ENCODE measurements at places on chromosomes 7 and 10. TPM values are rescaled to one million over a fixed set of nuclear protein-coding genes. Genes with fewer than 3 reads are reported as not detected.

GRCh38 chr7:98265841-98266271 lies 13.8 kb upstream of the TECPR1 start:
- DNase-seq: no peak

DNA sequence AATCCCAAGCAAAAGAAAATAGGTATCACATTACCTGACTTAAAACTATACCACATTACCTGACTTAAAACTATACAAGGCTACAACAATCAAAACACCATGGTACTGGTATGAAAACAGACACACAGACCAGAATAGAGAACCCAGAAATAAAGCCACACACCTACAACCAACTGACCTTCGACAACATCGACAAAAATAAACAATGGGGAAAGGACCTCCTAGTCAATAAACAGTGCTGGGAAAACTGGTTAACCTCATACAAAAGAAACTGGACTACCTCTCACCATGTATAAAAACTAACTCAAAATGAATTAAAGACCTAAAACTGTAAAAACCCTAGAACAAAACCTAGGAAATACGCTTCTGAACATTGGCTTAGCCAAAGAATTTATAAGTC lies 22.5 kb downstream of the SNX13 start:
- no peak for DNase-seq

- no peak for DNase-seq
These were observed 54.4 kb downstream of the ZRANB1 start for GRCh38 chr10:124996127-124996853.

- DNase-seq: peak; percentile 3
These were observed 23.4 kb upstream of the VAX1 start for GRCh38 chr10:117161386-117162033.

DNA sequence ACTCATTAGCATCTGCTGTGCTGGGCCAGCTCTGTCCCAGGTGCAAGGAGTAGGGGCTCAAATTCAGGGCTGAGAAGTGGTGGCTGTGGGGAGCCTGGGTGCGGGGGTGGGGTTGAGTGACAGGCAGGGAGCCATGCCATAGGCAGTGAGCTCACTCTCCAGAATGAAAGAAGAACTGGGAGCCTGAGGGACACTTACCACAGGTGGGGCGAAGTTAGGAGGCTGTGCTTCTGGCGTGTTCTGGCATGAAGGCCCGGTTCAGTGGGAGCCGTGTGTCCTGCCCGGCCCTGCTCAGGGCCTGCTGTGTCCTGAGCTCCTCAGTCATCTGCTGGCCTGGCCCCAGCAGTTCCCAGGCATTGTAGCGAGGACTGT lies 62.5 kb downstream of the MKI67 start:
- no peak for DNase-seq

DNA sequence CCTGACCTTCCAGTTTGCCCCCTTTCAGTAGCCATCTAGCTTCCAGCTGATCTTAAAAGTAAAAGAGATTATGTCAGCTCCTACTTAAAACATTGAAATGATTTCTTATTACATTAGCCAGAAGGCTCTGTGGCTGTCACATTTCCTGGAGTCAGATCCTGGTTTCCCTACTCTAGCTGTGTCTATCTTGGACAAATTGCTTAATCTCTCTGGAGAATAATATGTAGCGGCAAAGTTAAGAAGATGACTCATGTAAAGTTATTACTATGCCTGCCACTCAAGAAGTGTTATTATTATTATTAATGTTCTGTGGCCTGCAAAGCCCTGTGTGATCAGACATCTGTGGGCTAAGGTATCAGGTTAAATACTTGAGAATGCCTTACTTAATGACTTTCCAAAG lies 107.2 kb downstream of the RUNDC3B start:
- DNase-seq: no peak

- no peak for DNase-seq
These were observed 34.3 kb downstream of the CDCA7L start for GRCh38 chr7:21911341-21911875.

GRCh38 chr10:124719213-124719851 lies 24.8 kb downstream of the FAM53B start:
- DNase-seq: peak; percentile 94

GRCh38 chr10:76675951-76676587 lies 961.5 kb downstream of the KCNMA1 start:
- DNase-seq: peak; percentile 52

- no peak for DNase-seq
These were observed 196.0 kb downstream of the REEP3 start for GRCh38 chr10:63717027-63717715.

DNA sequence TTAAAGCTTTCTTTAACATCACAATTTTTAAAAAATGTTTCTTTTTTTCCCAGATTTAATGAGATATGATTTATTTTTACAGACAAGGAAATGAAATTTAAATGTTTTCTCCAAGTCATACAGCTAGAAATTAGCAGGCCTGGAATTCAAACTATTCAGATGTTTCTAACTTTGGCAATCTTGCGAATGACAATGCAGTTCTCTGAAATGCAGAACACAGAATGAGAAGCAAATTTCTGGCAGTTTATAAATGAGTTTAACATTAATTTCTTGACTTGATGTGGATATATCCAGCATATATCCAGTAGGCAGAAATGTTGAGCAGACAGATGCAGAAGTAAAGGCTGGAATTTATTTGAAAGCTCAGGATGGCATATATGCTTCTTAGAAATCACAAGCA lies 227.5 kb downstream of the THSD7A start:
- DNase-seq: no peak

GRCh38 chr7:80146545-80147182 lies 12.0 kb downstream of the GNAI1 start:
- peak; percentile 81 for DNase-seq

DNA sequence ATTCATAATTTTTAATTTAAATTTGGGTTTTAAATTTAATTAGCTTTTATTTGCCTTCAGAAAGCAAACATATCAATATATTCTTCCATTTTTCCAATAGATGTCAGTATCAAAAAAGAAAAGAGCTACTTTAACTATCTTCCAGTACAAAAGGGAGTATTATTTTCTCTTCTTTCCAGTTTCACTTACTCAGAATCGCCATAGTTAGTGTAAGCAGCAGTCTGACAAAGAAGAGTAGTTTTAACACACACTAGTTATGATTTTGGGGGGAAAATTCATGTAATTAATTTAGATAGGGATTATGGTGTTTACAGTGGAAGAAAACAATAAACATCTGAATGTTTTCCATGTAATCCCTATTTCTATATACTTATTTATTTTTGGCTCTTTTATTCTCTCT lies 272.6 kb upstream of the DGKB start:
- peak; percentile 24 for DNase-seq

DNA sequence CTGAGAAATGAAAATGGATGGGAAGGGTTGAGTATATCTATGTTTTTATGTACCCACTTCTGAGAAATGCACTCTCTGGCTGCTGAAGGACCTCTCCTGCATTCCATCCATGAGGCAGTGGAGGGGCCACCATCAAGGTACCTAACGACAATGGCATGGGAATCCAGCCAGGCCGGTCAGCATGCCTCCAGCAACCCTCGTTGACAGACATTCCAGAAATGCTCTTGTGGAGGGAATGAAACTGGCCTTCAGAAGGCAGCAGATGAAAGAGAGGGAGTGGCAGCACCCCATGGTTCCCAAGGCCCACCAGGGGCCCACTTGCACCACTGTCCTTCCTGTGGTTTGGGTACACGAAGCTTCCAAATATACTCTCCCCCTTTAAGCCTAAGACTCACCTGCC lies 269.0 kb downstream of the ARHGAP12 start:
- peak; percentile 26 for DNase-seq

GRCh38 chr10:110837418-110838171 lies 34.1 kb upstream of the PDCD4 start:
- no peak for DNase-seq

GRCh38 chr10:28284126-28284525 lies 18.7 kb downstream of the MPP7 start:
- DNase-seq: peak; percentile 41

- DNase-seq: no peak
These were observed 118.2 kb downstream of the ANK3 start for GRCh38 chr10:60271319-60272040.

DNA sequence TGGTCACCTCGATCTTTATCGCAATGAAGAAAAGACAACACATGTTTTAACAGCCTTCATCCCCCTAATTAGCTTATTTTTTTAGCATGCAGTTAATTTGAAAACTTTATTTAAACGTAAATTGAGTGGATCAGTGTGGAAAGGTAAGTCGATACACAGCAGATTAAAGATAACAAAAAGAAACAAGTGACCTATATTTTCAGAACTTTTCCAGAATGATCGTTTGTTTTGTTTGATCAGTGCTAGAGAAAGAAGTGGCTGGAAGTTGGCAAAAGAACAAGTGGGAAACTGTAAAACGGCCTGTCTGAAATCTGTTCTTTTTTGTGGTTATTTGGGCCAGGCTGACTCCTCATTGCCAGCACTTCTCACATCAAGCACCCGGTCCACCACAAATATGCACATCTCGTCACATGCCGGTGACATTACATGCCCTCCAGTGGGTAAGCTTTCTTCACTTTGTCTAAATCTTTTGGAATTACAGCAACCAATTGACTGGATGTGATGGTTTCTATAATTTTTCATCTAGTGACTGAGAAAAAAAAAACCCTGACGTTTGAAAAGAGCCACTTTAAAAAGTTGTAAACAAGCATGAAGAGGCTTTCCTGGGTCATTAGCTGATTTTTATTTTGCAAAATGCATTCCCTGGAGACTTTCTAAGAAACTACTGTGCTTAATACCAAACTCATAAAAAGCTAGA lies 33.2 kb downstream of the C7orf33 start:
- peak; percentile 62 for DNase-seq

- no peak for DNase-seq
These were observed 89.1 kb upstream of the KCNMA1 start for GRCh38 chr10:77726732-77727131.

DNA sequence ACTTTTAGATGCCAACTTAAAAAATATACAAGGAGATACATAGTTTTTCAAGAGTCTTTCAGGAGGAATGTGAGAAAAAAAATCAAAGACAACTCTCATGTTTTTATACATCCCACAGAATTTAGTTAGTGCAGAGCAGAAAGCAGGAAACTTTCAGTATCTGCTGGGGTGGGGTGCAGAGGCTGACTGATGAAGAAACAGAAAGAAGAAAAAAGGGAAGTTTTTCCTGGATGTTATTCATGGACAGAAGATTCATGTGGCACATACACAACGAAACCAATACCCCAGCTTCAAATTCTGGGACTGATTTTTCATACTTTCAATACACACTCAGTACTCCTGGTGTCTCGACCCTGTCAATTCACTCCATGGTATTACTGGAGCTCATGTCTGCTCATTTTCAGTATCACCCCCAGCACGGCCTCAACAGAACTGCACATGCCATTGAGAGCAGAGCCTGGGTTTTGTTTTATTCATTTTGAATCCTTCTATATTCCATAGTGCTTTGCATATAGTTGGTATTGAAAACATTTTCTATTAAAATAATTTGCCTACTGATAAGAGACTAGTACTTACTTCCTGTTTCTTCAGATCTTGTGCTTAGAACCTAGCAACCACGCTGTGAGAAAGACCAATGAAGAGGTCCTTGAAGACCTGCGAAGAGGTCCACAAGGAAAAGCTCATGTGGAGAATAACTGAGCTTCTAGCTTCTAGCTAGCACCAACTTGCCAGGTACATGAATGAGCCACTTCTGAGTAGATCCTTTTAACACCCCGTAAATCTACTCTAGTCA lies 49.0 kb downstream of the NDUFB2 start:
- DNase-seq: no peak

DNA sequence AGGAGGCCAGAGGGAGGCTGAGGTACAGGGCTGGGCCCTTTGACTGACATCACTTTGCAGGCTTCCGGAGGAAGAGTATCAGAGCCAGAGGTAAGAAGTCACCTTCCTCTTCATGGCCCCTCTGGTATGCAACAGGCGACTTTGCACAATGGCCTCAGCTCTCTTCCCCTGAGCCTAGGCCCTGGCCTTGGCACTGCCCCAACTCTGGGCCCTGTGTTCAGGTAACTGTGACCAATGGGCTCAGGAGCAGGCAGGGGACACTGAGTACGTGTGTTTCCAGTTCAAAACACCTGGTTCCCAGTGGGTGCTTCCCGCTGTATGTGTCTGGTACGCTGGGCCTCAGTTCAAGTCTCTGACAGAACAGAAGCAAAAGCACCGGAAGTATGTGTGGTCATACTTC lies 12.1 kb upstream of the PAX2 start:
- DNase-seq: no peak

GRCh38 chr10:93280699-93281366 lies 201.3 kb downstream of the MYOF start:
- no peak for DNase-seq

GRCh38 chr7:46428295-46428694 lies 507.2 kb upstream of the IGFBP3 start:
- DNase-seq: no peak

DNA sequence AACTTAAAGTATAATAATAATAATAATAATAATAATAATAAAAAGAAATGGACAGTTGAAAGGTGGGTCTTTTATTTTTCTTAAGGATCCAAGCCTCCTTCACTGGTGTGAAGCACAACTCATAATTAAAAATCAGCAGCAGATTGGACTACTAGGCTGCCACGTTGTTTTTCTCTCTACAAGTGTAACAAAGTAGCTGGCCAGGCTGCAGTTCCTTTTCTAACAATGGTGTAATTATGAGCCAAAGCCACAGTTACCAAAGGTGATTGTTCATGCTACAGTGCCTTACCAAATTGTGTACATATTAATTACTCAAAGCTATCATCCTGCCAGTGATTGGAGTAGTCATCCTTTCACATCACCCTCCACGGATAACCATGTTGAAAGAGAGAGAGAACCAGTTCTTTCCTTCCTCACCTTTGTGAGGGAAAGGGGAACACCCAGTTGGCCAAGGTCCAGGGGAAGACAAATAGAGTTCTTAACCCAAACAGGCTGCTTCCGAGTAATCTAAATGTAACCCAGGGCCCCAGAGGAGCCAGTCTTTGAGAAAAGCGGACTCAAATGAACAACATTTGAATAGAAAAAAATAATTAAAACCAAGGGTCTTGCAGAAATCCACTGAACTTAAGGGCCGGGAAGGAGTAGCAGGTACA lies 86.3 kb upstream of the NPS start:
- no peak for DNase-seq

- no peak for DNase-seq
These were observed 72.4 kb upstream of the VSTM2A start for GRCh38 chr7:54469740-54470139.

GRCh38 chr10:46014206-46014605 lies 16.2 kb downstream of the NCOA4 start:
- DNase-seq: no peak

GRCh38 chr10:101772017-101772894 lies 3.7 kb downstream of the FGF8 start:
- no peak for DNase-seq

The ANKRD30A gene
- not detected for total RNA-seq

The NUDCD3 gene
- 78.0 TPM for total RNA-seq

The MSMB gene
- total RNA-seq: 0.64 TPM

The TRRAP gene
- 43.1 TPM for total RNA-seq

The ARL4A gene
- total RNA-seq: 34.8 TPM

The SAMD9 gene
- 7.7 TPM for total RNA-seq

The NPY4R2 gene
- total RNA-seq: 2.9 TPM

The MKLN1 gene
- total RNA-seq: 42.7 TPM

The NPTX2 gene
- total RNA-seq: 2.3 TPM

The EVX1 gene
- not detected for total RNA-seq

The PNLIPRP3 gene
- not detected for total RNA-seq

The CYP3A5 gene
- 26.3 TPM for total RNA-seq

The CD36 gene
- 726 TPM for total RNA-seq

The RAMP3 gene
- 47.3 TPM for total RNA-seq

All from lung (tissue), 17 donors.